ENCODE measurements at places on chromosomes 1 and 21.

- no peak for DNase-seq
These were observed 63.8 kb downstream of the CLSTN1 start for GRCh38 chr1:9759939-9760338.

GRCh38 chr21:36550761-36551160 lies 70.8 kb upstream of the CLDN14 start:
- DNase-seq = no peak

GRCh38 chr1:224543453-224543852 lies 72.7 kb upstream of the CNIH3 start:
- DNase-seq = no peak

GRCh38 chr1:67830226-67830625 lies 3.0 kb downstream of the GNG12 start:
- no peak for DNase-seq

GRCh38 chr1:32798191-32798590 lies 19.0 kb downstream of the YARS1 start:
- no peak for DNase-seq
